Activated naive CD8-positive, alpha-beta T cell treated with anti-CD3 and anti-CD28 coated beads for 36 hours (primary cell): ENCODE measurements at places on chromosomes 2 and 18. TPM values are rescaled to one million over a fixed set of nuclear protein-coding genes. Genes with fewer than 3 reads are reported as not detected.

The ABHD1 gene
- 0.54 TPM for total RNA-seq

The TRIM43 gene
- not detected for total RNA-seq

DNA sequence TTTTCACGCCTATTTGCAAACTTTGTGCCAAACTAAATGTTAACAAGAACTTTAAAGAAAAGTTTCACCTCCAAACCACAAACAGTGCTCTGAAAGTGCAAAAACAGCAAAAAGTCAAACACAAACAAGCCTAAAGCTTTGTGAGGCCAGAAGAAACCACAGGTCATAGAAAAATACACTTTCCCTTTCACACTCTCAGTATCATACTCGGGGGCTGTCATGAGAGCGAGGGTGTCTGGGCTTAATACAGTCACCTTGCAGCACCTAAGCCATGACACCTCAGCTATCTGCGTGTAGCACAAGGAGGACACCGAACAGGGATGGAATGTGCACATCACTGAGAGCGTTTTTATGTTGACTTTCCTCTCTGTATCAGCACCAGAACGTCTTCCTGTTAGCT is 26.6 kb upstream of the SEH1L start:
- DNase-seq = peak; percentile 37

- no peak for DNase-seq
These were observed 10.8 kb upstream of the MAPRE2 start for GRCh38 chr18:35030277-35030989.

GRCh38 chr18:25658476-25658875 is 306.5 kb upstream of the ZNF521 start:
- no peak for DNase-seq

GRCh38 chr2:157414050-157414449 is 29.8 kb downstream of the CYTIP start:
- DNase-seq = no peak

GRCh38 chr18:2451556-2451955 is 119.7 kb downstream of the METTL4 start:
- DNase-seq = no peak

DNA sequence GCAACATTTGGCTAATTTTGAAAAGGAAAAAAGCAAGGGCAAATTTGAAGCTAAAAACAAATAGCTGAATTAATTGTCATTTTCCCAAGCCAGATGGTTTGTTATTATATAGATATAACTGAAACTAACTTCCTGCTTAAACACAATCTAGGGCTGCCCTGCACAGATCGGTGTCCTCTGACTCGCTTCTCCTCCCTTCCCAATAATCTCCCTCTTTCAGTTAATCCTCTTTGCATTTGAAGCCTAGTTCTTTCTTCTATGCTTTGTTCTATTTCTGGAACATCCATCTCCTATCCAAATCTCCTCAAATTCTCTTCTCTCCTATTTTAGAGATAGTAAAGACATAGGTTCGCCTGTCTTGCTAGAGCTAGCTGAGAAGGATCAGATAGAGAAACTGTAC is 328.1 kb downstream of the SLC8A1 start:
- DNase-seq = no peak

DNA sequence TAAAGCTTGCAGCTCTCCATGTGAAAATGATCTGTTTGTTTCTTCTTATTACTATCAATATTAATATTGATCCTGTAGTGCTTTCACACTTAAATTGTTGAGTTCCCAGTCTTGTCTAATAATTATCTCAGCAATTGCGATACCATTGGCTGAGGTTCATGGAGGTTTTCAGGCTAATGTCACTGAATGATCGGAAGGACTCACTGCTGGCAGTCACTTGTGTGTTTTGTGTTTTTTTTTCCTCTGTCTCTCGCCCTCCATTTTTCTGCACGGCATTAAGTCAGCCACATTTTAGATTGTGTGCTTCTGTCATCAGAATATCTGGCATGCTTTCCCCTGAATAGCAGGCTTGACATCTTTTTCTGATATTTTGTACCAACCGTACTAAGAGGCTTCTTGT is 43.7 kb downstream of the AGAP1 start:
- no peak for DNase-seq

DNA sequence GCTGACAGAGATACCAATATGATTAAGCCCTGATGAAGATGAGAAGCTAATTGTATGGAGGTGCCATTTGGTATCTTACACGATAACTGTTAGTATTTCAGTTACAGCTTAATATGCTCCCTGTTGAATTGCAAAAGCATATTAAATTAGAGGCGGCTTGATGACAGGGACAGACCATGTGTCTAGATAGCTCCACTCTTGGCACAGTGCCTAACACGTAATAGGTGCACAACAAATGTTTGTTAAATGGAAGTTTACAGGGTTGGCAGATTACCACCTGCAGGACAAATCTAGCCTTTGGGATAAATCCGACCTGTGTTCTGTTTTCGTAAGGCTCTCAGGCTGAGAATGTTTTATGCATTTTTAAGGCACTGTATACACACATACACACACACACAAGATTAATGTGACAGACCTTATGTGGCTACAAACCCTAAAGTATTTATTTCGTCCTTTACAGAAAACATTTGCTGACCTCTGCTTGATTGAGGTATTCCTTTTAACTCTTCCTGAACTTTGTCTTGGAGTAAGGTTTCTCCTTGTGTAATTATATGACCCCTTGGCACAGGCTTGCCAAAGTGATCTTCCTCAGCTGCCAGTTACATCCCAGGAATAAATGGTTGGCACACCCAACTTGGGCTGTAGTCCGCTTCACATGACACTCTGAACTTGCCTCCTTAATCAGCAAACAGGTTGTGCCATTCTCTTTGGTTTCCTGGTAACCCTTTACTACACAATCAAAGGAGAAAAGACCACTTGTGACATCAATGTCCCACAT is 348.9 kb downstream of the HRH4 start:
- DNase-seq = no peak

DNA sequence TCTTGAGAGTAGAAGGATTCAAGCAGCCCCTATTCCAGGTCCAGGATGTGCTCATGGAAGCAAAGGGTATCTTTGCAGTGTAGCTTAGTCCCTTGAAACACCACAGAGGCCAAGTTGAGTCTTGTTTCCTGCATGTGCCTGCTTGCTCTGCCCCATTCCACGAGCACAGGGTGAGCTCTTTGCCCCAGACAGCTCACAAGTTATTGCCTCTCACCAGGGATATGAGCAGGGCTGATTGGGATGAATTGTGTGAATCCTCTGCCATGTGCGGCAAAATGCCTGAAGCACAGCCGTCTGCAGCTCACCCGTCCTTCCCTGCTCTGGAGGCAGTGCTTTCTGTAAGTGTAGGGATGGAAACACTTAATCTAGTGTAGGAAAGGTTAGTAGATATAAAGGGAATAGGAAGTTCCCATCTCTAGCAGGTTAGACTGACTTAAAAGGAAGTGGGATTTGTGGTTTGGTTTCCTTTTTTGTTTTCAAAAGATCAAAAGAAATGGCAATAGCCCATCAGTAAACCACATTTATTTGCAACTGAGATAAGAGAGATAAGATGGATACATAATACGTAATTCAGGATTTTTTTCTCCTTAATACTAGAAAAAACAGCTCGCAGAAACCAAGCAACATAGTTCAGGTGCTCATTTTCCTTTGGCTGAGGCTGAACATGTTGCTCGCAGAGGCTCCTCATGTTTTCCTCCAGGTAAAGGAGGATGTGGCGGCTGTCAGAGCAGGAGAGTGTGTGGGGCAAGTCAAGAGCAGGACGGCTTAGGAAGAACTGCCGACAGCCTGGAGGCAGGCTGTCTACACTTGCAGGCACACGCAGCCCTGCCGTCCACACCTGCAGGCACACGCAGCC is 41.4 kb downstream of the TMEM182 start:
- no peak for DNase-seq

- no peak for DNase-seq
These were observed 2.8 kb downstream of the MFSD2B start for GRCh38 chr2:24012521-24013188.

DNA sequence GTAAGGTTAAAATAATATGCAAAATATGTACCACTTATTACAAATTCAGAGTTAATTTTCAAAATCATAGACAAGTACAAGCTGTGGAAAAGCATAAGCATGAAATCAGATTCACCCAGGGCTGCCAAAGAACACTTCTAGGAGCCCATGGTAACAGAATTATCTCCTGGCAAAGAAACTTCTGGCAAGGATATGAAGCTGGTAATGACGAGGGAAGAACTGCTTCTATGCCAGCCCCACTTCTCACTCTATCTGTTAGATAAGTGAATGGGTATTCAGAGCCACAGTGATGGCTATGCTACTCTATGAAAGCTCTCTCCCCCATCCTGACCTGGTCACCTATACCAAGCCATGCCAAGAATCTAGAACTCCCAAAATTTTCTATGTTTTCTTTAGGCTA is 36.9 kb upstream of the PDE1A start:
- DNase-seq = no peak

GRCh38 chr2:221792971-221793521 is 220.9 kb upstream of the EPHA4 start:
- no peak for DNase-seq

GRCh38 chr2:30255466-30256408 is 24.4 kb downstream of the LBH start:
- DNase-seq = peak; percentile 40
